ENCODE measurements at places on chromosomes 2 and 18.

GRCh38 chr2:109279243-109279860 lies 150.3 kb downstream of the SH3RF3 start:
- DNase-seq: no peak

GRCh38 chr2:109475531-109476210 lies 138.1 kb downstream of the SEPTIN10 start:
- DNase-seq: no peak

DNA sequence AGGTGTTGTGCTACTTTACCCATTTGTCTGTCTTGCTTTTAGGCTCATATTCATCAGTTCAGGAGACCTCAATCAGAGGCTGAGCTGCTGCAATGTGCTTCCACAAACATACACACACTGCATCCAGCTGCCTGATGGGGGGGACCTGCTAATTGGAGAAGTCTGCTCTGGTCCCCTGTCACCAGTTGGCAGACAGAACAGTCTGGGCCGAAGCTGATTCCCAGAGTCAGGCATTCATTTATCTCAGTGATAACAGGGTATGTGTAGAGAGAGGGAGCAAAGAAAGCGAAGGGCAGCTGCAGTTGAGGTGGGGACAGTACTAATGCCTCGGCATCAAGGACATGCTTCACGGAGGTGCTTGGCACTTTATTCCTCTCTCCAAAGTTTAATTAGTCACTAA lies 584.3 kb upstream of the PIK3C3 start:
- DNase-seq: no peak

DNA sequence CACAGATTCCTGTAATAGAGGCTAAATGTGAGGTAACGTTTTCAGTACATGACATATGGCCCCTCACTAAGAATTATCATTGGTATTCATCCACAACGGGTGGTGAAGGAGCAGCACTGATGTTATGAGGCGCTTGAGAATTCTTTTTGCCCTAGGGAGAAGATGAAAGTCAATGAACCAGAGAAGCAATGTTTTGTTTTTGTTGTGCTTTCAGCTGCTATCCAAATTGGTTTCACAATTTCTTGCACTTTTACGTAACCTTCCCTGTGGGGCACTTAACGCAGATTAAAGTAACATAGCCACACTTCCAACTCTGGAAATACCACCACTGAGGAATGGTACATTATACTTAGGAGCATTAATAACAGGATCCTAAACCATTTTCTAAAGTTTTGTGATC lies 13.3 kb upstream of the CCDC85A start:
- DNase-seq: no peak

DNA sequence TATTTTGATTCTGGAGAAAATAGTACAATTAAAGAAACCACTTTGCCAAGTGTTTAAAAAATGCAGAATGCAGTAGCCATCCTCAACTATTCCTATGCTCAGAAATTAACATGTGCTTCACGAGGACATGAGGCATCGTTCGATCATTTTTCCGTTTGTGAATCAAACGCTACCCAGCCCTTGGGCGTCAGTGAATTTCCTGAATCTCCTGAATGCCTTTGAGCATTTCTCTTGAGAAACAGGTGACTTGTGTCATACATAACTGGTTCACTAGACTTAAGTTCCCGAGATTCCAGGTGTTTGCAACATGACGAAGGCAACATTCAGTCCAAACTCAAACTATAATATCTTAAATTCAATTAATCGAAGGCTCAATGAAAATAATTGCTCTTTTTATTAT lies 110.0 kb upstream of the ALKAL2 start:
- no peak for DNase-seq

DNA sequence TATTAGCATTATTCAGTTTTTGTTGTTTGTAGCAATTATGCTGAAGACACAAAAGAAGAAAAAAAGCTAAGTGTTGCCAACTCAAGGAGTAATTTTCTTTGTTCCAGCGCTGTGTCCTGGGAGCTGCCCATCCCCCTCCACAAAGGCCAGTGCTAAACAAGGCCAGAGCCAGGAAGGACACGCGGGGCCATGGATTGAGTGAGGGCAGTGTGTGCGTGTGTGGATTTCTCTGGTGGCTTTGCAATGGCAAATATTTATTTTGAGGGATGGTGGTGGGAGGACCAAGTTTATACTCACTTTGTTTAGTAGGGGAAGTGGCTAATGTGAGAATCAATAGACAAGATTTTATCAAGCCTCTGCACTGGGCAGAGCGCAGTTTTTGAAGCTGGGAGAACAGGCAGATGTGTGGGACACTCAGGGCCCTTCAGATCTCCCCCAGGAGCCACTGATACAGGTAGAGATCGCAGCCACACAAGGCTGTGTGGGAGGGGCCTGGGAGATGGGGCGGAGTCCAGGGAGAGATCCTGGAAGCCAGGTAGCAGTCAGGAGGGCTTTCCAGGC lies 11.4 kb downstream of the AGAP1 start:
- DNase-seq: no peak

DNA sequence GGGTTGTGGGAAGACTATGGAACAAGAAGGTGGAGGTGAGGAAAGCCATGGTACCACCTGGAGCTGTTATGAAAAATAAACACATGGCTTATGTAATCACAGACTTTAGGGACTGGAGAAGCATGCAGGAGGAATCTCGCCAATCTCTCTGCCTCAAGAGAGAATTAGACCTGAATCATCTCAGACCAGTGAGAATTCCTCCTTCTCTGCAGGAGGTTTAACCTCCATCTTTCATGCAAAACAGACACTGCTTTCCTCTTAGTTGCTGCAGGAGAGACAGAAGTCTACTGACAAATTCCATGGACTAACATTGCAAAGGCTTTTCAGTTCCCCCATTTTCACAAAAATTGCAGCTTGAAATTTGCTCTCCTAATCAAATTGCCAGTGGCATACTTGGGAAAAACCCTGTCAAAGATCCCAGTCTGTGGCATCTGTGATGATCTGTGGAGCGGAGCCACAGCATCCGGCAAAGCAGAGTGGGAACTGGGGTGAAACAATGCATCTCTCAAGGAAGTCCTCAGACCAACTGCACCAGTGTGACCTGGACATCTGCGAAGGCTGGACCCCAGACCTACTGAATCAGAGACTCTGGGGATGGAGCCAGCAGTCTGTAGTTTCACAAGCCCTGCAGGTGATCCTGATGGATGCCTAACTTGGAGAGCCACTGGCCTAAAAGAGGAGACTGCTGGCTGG lies 28.6 kb upstream of the NCKAP5 start:
- no peak for DNase-seq

DNA sequence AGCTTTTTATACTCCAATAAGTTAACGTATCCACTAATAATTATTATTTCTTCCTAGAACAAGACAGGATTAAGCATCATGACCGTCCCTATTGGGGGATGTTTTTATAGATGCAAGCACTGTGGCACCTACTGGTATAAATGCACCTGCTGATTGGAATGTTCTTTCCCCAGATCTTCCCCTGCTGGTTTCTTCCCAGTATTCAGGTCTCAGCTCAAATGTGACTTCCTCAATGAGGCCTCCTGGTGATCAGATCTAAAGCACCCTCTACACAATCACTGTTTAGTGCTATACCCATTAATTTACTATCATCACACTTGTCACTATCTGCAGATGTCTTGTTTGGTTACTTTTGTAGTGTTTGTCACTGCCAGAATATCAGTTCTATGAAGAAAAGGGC lies 3.9 kb upstream of the TYMS start:
- no peak for DNase-seq

- DNase-seq: no peak
Observed at GRCh38 chr2:48560546-48561209, 30.7 kb downstream of the STON1 start.

DNA sequence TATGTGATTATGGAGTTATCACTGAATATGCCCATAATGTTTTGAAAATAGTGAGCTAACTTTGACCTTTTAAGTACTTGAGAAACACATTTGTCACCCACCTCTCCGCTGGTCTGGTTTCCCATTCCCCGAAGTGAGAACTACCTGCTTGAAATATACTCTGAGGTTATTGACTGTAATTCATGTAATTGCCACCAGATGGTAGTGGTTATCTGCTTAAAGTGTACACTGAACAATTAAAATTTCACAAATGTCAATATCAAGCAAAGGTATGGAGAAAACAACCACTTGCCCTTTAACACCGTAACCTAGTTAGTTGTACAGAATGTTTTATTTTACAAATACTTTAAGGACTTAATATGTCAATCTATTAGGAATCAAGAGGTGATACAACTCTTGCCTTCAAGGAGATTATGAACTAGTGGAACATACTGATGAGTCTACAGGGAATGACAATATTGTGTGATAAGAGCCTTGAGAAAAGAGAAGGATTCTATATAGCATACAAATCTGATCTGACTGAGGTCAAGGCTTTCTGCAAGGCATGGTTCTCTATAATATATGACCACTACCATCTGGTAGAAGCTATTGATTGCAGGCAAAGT lies 316.8 kb upstream of the KCNH7 start:
- no peak for DNase-seq

- DNase-seq: peak; percentile 22
Observed at GRCh38 chr18:7608781-7609201, 41.7 kb downstream of the PTPRM start.

DNA sequence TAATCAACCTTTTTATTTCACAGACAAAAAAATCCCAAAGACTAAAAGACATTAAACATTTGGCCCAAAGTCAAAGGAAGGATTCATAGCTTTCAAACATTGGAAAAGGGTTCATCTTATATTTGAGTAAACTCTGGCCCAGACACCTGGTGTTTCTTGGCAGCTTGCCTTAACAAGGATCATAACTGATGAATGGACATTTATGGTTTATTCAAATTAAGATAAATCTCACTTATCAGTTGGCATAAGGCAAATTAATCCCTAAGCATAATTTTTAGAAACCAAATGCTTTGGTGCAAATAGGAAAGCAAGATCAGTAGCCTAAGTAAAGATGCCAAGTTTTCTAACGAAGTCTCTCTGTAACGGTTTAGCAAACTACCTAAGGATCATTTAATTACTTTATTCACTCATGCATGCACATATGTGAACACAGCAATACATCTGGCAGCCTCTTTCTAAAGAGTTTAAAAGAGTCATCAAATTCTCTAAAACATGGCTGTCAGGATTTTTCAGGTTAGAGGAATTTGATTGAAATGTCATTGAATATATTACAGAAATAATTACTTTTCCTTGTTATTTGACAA lies 323.4 kb upstream of the RBMS1 start:
- no peak for DNase-seq

DNA sequence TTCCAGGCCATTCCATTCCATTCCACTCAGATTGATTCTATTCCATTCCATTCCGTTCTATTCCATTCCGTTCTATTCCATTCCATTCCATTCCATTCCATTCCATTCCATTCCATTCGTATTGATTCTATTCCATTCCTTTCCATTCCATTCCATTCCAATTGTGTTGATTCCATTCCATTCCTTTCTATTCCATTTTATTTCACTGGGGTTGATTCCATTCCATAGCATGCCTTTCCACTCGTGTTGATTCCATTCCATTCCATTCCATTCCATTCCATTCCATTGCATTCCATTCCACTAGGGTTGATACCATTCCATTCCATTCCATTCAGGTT lies 1142.3 kb downstream of the RPIA start:
- no peak for DNase-seq

GRCh38 chr18:79697976-79698375 lies 18.4 kb downstream of the CTDP1 start:
- no peak for DNase-seq

- no peak for DNase-seq
Observed at GRCh38 chr18:34085140-34085739, 139.5 kb downstream of the NOL4 start.

- no peak for DNase-seq
Observed at GRCh38 chr2:168592181-168592831, 136.2 kb downstream of the CERS6 start.

DNA sequence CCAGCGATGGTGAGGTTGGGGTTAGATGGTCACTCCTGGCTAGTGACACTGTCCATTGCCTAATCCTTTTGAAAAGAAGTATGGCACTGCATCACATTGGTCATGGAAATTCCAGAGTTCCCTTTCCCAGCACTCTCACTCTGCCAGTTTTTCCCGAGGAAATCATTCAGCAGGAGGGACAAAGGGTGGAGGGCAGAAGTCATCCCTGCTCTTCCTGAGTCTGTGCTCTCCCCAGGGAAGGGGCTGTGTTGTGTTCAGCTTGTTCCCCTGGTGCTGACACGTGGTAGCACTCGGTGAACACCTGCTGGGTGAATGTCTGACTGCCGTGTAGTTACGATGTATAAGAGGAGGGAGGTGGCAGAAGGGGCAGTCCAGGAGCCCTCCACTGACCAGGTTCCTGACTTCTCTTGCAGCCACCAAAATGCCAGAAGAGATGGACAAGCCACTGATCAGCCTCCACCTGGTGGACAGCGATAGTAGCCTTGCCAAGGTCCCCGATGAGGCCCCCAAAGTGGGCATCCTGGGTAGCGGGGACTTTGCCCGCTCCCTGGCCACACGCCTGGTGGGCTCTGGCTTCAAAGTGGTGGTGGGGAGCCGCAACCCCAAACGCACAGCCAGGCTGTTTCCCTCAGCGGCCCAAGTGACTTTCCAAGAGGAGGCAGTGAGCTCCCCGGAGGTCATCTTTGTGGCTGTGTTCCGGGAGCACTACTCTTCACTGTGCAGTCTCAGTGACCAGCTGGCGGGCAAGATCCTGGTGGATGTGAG lies 21.6 kb downstream of the STEAP3 start:
- DNase-seq: no peak

DNA sequence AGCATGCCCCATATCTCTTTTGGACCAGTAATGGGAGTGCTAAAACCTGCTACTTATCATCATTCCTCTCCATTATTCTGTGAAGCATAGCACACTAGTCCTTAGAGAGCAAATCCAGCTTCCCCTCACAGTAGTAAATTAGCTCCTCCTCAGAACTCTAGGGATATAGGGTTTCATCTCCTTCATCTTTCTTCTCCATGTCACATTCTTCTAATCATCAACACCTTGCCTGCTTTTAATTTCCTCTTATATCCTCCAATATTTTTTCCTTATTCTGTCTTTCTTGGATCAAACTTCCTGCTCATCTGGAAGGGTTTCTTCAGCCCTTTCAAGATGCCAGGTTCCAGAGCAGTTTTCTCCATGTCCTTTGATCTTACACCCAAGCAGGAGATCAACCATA lies 321.4 kb upstream of the ACVR2A start:
- no peak for DNase-seq

DNA sequence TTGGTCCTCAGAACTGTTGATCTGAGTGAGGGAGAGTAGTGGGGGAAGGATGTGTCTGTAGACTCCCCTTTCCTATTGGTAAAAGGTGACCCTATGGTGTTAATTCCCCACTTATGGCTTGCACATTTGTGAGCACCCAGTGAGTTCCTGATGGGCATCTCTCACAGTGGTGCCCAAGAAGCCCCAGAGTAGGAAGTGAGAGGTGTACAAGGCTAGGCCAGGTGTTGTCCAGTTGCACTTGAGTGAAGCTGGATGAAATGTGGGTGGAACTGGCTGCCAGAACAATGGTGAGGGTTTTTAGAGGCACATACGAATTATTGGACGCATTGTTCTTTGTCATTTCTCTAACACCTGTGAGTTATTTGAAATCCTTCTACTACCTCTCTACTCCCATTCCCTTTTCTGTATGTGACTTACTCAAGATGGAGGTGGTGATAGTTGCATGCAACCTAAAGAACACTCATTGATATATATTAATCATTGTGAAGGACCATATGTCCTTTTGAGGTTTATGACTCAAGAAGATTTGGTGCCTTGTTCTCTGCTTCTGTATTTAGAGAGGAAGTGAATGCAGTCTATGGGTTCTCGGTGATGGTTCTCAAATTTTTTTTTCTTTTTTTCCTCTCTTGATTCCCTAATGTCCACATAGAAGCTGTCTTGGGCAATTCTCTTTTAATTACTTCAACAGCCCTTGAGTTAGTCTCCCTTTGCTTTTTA lies 162.7 kb downstream of the FSHR start:
- DNase-seq: no peak

All from fibroblast of the conjunctiva (primary cell).